Osteoblast (primary cell): ENCODE measurements at places on chromosomes 16 and 17. TPM values are rescaled to one million over a fixed set of nuclear protein-coding genes. Genes with fewer than 3 reads are reported as not detected.

GRCh38 chr16:20216591-20217217, 110.6 kb downstream of the GP2 start:
- DNase-seq, result no peak
- no peaks in the 10 kb centered on the region for H3K4me1 ChIP-seq
- H3K36me3 ChIP-seq, result no peaks in the 10 kb centered on the region
- no peak overlapping the region for H3K4me3 ChIP-seq
- no peaks in the 10 kb centered on the region for H3K27me3 ChIP-seq
- no peak overlapping the region for H3K27ac ChIP-seq

GRCh38 chr17:51873302-51873701, 285.2 kb downstream of the CA10 start:
- H3K27me3 ChIP-seq, result no peaks in the 10 kb centered on the region
- no peaks in the 10 kb centered on the region for H3K4me1 ChIP-seq
- no peak overlapping the region for H3K4me3 ChIP-seq
- no peaks in the 10 kb centered on the region for H3K36me3 ChIP-seq
- no peak overlapping the region for H3K27ac ChIP-seq
- peak; percentile 14 for DNase-seq

GRCh38 chr17:20022701-20023100, 13.5 kb downstream of the SPECC1 start:
- no peak overlapping the region for H3K4me3 ChIP-seq
- H3K27ac ChIP-seq, result no peak overlapping the region
- no peaks in the 10 kb centered on the region for H3K36me3 ChIP-seq
- peaks cover 4% of the 10 kb centered on the region for H3K27me3 ChIP-seq
- H3K4me1 ChIP-seq, result no peaks in the 10 kb centered on the region

GRCh38 chr16:89065458-89065822, 28.2 kb upstream of the ACSF3 start:
- no peaks in the 10 kb centered on the region for H3K4me1 ChIP-seq
- DNase-seq, result no peak
- peaks cover 16% of the 10 kb centered on the region for H3K27me3 ChIP-seq
- H3K27ac ChIP-seq, result no peak overlapping the region
- H3K4me3 ChIP-seq, result no peak overlapping the region

Gene XYLT1
- total RNA-seq, result 43.4 and 46.6 TPM in 2 replicates

Gene MYH13
- not detected in 2 replicates for total RNA-seq
